ENCODE measurements at places on chromosomes 16 and 17.

GRCh38 chr16:70686376-70687101 lies 686 bp upstream of the MTSS2 start:
- no peak for DNase-seq

- DNase-seq: no peak
Measured at GRCh38 chr17:39792526-39793221, 54.9 kb downstream of the GRB7 start.

DNA sequence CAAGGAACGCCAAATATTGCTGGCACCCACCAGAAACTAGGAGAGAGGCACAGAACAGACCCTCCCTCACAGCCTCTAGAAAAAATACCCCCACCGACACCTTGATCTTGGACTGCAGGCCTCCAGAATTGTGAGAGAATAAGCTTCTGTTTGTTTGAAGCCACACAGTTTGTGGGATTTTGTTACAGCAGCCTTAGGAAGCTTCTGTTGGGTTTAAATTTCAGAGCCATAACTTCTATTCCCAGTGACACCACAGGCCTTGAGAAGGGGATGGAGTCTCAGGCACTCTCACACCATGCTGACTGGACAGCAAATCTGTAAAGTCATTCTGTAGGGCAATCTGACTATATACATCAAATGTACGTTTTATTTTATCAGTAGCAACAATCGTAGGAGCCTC lies 38.6 kb downstream of the RNF112 start:
- DNase-seq: no peak

GRCh38 chr17:17239832-17240231 lies 2.9 kb upstream of the FLCN start:
- no peak for DNase-seq

GRCh38 chr16:80100846-80101451 lies 439.8 kb upstream of the DYNLRB2 start:
- no peak for DNase-seq

- DNase-seq: no peak
Measured at GRCh38 chr16:86074651-86075487, 175.9 kb downstream of the IRF8 start.

All from stimulated activated CD4-positive, alpha-beta T cell treated with anti-CD3 and anti-CD28 coated beads, Interleukin-1b, Interleukin-23, amount 100 ng/mL, for 24 hours (primary cell).